Activated CD4-positive, alpha-beta memory T cell treated with anti-CD3 and anti-CD28 coated beads for 36 hours (primary cell): ENCODE measurements at places on chromosomes 1 and 21. TPM values are rescaled to one million over a fixed set of nuclear protein-coding genes. Genes with fewer than 3 reads are reported as not detected.

DNA sequence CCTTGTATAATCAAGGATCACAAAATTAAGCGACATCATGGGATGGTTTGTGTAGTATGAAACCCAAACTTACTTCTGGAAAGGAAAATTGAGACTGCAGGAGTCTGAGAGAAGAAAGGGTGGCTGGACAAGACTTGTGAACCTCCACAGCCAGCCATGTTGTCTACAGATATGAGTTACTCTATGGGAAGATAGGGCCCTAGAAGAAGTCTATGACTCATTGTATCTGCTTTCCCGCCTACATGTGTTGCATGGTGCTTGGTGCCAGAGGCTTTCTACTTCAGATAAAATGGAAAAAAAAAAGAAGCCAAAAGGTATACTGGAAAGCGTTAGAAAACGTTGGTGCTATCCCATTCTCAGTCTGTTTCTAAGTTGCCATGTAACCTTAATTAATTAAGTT, 18.7 kb upstream of the OR6N2 start:
- no peak for DNase-seq

DNA sequence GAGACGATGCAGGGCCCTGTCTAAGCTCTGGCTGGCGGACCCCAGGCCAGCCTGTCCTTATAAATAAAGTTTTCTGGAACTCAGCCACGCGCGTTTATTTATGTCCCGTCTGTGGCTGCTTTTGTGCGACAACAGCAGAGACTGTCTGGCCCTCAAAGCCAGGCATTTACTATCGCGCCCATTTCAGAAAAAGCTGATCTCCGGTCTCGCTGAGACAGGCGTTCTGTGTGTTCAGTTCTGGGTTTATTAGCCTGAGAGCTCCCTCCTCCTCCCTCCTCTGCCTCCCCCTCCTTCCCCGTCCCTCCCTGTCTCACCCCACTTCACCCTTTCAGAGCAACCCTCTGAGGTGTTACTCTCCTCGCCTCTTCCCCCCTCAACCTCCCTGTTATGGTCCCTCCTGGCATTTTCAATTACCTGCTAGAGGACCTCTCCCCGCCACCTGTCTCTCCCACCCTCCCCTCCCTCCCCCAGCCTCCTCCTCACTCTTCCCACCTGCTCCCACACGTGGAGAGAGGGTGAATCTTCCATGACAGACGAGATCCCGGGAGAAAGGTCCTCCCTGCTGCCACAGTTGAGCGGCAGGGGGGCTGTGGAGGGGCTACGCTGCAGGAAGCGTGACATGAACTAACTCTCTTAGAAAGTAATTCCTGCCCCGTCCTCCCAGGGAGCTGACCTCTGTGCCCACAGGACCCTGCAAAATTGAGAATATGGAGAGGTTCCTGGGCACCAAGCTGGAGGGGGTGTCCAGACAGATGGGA, 59.9 kb downstream of the SPSB1 start:
- no peak for DNase-seq

GRCh38 chr1:1869469-1869868, 21.4 kb downstream of the GNB1 start:
- DNase-seq, result no peak

DNA sequence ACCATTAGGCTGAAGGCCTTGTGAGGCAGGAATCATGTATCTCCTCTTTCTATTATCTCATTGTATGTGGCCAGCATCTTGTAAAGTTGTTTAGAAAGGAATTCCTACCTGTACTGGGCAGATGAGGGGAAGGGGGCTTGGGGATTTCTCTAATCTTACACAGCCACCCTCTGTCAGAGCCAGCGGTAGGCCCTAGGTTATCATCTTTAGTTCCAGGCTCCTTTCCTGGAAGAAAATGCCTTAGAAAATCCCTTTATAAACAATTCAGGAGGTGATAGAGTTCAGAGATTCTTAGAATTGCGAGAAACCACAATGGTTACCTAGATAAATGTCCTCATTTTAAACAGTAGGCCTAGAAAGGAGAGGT, 35.2 kb downstream of the DPT start:
- no peak for DNase-seq

DNA sequence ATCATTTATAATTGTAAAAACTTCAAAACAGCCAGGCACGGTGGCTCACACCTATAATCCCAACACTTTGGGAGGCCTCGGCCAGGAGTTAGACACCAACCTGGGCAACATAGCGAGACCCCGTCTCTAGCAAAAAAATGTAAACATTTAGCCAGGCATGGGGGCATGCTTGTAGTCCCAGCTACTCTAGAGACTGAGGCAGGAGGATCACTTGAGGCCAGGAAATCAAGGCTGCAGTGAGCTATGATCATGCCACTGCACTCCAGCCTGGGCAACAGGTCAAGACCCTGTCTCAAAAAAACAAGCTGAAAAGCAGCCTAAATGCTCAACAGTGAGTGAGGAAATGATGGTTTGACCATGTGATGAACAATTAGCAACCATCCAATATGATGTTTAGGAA, 7.3 kb downstream of the C1orf167 start:
- no peak for DNase-seq

- no peak for DNase-seq
These were observed 39.9 kb downstream of the EPB41 start for GRCh38 chr1:28954126-28954726.

The ACTL8 gene
- total RNA-seq, result not detected

The PLD5 gene
- not detected for total RNA-seq

The SERTAD4 gene
- total RNA-seq, result not detected
